ENCODE measurements at places on chromosomes 2 and 18.

GRCh38 chr2:209976698-209977385, 25.6 kb upstream of the RPE start:
- no peak for DNase-seq

- DNase-seq: no peak
Measured at GRCh38 chr2:208819190-208819589, 412.6 kb downstream of the PTH2R start.

DNA sequence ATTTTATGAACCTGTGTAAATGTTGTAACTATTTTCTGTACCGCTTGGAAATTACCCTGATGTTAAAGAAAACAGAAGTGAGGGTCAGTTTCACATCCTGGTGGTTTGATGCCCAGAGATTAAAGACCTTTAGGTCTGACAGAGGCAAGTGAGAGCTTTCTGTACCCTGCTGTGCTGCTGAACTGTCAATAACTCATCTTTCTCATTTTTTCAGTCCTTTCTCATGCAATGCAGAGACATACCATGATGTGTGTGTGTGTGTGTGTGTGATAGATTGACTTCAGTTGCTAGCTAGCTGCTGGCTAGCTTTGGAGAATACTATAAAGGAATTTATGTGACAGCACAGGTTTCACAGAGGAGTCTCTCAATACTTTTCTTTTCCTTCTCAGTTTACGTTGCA, 2025.6 kb upstream of the LRRTM1 start:
- DNase-seq: no peak

GRCh38 chr2:109289504-109290222, 160.7 kb downstream of the SH3RF3 start:
- no peak for DNase-seq

DNA sequence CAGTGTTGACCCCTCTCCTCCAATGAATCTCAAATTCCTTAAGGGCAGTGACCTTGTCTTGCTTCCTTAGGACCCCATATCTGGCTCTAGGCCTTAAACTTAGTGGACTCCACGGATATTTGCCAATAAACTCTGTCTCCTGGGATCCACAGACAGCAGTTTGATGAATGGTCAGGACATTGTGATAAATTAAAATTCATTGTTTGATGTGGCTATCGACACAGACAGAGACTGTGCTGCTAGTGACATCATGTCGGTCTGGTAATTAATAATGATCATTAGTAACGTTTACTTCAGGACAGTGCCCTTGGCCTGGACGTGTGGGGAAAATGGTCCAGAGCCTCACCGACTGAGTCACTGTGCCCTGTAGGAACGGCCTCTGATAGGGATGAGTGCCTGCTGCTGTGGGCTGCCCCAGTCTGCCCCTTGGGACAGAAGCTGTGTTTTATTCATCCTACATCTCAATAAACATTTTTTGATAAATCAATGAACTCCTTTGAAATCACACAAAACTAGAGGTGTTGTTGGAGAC, 5.2 kb upstream of the SLC35F6 start:
- DNase-seq: no peak

DNA sequence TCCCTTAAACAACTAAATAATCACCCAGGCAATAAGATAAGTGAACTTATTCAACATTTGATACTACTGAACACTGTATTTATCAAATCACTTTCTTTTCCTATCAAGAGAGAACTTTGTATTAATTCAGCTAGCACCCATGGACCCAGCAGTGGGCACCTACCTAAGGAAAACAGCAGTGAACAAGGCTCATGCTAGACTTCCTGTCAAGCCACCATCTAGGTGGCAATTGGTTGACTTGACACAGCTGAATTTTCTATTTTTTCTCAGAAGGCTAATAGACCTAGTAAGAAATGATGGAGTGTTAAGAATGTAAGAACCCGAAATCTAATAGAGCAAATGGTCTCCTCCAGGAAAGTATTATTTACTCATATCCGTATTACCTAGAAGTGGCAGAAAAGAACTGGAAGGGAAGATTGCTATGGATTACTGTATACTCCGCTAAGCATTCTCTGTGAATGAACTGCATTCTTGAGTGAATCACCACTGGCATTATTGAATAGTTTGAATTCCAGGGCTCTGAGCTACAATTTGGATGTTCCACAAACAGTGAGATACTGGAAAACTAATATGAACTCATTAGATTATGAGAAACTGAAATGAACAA, 988.2 kb upstream of the CDH2 start:
- DNase-seq: peak; percentile 94

GRCh38 chr2:195810340-195811098, 153.5 kb downstream of the SLC39A10 start:
- DNase-seq: no peak

GRCh38 chr2:23587341-23587880, 202.4 kb downstream of the KLHL29 start:
- no peak for DNase-seq

DNA sequence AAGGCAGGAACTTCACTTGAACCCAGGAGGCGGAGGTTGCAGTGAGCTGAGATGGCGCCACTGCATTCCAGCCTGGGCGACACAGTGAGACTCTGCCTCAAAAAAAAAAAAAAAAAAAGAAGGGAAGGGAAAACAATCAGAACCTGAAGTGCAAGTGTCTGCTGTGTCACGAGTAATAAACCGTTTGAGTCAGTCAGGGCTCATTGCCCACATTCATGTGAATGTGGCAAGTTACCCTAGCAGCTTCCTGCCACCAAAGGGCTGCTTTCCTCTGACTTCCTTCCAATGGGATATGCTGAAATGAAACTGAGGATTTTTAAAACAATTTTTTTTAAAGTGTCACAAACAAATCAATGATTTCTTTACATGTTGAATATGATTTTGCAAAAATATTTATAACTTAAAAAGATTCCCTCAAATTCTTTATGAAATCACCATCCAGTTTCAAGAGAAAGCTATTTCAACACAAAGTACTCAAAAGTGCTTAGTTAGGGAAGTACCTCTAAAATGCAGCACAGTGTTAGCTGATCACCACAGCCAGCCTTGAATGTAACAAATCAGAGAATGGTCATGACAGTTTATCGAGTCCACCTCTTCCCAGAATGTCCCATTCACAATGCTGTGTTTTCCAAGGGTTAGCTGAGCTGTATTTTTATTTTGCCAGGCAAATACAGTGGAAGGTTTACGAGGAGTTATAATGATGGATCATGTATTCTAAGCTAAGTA, 36.4 kb downstream of the WDSUB1 start:
- DNase-seq: peak; percentile 81

DNA sequence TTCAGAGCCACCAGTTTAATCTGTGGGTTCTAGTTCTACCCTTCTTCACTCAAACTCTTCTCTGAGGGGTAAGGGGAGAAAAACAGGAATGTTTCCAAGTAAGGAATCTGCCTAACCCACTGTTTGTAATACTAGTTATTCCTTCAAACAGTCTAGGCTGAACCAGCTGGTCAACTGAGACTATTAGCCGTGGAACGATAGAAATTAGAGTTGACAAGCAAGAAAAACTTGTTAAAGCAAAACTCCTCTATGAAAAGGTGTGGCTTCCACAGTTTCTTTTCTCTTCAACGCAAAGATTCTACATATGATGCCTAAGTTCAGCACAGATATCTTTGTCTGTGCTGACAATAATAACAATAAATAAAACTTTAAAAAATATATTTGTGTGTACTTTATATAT, 11.5 kb downstream of the PAIP2B start:
- DNase-seq: no peak

- DNase-seq: no peak
Measured at GRCh38 chr2:187117483-187117882, 268.5 kb upstream of the ZSWIM2 start.

- no peak for DNase-seq
Measured at GRCh38 chr2:217650716-217651360, 352.0 kb downstream of the TNS1 start.

- DNase-seq: peak; percentile 53
Measured at GRCh38 chr2:51290725-51291124, 258.8 kb upstream of the NRXN1 start.

DNA sequence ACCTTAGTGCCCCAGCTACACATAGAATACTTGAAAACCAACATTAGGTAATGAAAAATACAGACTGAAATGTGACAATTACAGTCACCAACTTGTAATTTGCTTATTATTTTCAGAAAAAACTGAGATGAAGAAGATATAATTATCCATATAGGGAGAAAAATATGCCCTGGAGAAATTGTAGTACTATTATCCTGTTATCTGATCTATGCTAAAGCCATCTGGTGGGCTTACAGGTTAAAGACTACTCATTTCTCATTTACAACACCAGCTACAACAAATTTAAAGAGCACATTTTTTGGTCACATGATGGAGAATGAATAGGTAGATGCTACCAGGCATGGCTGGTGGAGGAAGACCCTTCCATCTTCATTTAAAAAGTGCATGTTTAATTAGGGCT, 79.6 kb upstream of the NYAP2 start:
- DNase-seq: no peak

GRCh38 chr2:42914314-42914713, 121.9 kb upstream of the HAAO start:
- no peak for DNase-seq
